Activated CD8-positive, alpha-beta memory T cell treated with anti-CD3 and anti-CD28 coated beads for 4 hours (primary cell): ENCODE measurements at places on chromosomes 1 and 21.

GRCh38 chr1:71930511-71930910 is 351.8 kb downstream of the NEGR1 start:
- no peak for DNase-seq

DNA sequence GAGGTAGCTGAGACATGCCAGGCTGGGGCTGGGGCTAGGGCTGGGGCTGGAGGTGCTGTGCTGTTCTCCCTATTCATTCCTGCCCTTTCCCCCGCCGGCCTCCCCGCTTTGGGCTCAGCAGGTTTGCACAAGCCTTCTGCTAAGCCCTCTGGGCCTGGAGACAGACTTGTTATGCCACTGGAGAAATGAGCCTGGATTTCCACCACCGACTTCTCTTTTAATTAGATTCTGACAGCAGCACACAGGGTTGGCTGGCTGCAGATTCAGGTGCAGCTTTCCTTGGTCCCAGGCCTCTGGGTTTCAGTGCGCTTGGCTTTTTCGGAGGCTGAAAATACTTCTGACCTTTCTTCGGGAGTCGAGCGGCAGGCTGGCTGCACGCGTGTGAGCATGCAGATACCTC is 71.5 kb upstream of the ACTL8 start:
- no peak for DNase-seq

DNA sequence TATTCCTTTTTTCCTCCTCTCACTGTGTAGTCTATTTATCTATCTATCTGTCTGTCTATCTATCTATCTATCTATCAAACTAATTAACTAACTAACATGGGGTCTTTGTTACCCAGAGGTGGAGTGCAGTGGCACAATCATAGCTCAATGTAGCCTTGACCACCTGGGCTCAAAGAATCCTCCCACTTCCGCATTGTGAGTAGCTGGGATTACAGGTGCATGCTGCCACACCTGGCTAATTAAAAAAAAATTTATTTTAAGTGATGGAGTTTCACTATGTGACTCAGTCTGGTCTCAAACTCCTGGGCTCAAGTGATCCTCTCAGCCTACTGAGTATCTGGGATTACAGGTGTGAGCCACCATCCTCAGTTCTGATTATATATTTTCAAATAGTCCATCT is 71.4 kb downstream of the CCDC18 start:
- no peak for DNase-seq

DNA sequence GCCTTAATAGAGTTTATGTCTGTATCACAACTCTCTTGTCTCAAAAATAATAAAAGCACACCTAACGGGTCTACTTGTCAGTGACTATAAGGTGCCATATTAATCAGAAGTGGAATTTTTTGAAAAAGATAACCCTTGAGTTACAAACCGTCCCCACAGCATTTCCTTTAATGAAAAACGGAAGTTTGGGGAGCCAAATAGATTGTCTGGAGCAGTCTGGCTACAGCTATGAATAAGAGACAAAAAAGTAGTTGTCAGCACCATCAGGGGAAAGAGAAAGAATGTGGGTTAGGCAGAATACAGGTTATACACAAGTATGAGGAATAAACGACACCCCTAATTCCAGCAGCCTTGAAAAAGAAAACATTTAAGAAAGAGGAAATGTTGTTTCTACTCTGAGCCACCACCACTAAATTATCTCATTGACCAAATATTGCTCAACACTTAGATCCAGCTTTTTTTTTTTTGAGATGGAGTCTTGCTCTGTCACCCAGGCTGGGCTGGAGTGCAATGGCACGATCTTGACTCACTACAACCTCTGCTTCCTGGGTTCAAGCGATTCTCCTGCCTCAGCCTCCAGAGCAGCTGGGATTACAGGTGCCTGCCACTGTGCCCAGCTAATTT is 29.4 kb upstream of the USP24 start:
- no peak for DNase-seq

- DNase-seq = no peak
These were observed 34.8 kb downstream of the LIN9 start for GRCh38 chr1:226274138-226274537.

DNA sequence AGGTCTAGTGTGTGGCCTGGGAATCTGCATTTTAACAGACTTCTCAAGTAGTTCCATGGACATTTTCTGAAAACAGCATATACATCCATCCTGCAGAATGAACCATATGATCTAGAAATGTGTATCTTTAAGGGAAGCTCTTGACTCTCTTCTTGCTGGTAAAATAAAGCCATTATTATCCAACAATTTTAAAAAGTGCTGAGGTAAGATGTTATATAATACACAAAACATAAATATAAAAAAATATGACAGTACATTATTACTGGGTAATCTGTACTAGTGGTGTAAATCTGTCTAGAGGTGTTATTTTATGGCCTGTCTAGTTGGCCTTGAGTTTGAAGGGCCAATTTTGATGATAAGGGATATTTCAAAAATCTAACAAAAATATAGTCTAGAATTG is 201.2 kb downstream of the HMCN1 start:
- no peak for DNase-seq

- DNase-seq = no peak
These were observed 86.8 kb downstream of the KCNJ6 start for GRCh38 chr21:37829447-37829846.

- DNase-seq = no peak
These were observed 88.1 kb downstream of the DMRTB1 start for GRCh38 chr1:53547231-53547790.

DNA sequence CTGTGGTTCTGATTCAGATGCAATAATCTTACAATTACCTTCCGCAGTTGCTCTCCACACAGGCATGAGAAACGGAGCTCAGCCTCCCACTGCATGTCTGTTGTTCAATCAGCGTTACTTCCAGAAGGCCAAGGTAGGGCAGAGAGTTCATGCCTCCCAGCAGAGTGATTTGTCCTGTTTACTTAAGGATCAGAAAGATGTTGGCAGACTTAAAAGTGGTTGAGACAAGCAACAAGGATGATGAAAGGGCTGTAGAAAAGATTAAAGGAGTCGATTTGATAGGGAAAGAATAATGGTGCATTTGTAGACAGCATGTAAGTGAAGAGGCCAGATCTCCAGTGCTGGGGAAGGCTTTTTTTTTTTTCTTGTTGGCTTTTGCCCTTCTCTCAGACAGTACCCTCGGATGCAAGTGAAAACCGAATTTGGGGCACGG is 26.6 kb downstream of the ARMH1 start:
- DNase-seq = no peak

GRCh38 chr21:35048706-35049617 is at the start of gene RUNX1:
RUNX1 (minus strand) TSS chr21:35049302.
- peak; percentile 60 for DNase-seq

GRCh38 chr1:34162852-34163766 is 1.9 kb downstream of the CSMD2 start:
- DNase-seq = no peak

GRCh38 chr21:35216996-35217395 is 167.9 kb upstream of the RUNX1 start:
- no peak for DNase-seq

GRCh38 chr1:158649052-158649451 is 37.5 kb downstream of the SPTA1 start:
- DNase-seq = no peak

GRCh38 chr1:226123212-226123560 is 60.7 kb downstream of the H3-3A start:
- no peak for DNase-seq

DNA sequence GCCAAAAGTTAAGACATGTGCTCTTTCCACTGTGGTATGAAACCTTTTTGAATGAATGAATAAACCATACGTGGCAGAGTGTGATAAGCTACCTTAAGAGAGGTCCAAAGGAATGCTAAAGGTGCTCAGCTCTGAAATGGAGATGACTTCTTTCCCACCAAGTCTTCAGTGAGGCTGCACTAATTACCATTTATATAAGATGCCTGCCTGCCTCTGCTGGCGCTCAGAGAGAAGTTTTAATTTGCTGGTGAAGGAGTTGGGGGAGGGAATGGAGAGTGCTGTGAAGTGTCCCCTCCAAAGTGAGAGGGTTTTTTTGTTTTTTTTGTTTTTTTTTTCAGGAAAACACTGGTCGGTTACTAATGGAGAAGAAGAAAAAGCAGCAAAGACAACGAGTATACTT is 559.0 kb downstream of the OMA1 start:
- no peak for DNase-seq

- DNase-seq = no peak
These were observed 87.6 kb downstream of the MTR start for GRCh38 chr1:236882678-236883077.

DNA sequence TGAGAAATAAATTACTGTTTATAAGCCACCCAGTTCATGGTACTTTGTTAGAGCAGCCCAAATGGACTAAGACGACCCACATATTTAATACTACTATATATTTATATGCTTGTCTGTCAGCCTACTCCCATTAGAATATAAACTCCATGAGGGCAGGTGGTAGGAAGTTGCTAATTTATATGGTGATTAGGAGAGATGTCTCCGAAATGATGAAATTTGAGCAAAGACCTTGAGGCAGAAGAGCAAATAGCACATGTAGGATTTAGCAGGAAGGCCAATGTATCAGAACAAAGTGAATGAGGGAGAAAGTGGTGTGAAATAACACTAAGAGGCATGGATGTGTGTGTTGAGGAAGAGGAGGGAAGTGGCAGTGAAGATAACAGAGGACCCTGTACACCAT is 10.6 kb upstream of the SLFNL1 start:
- no peak for DNase-seq

DNA sequence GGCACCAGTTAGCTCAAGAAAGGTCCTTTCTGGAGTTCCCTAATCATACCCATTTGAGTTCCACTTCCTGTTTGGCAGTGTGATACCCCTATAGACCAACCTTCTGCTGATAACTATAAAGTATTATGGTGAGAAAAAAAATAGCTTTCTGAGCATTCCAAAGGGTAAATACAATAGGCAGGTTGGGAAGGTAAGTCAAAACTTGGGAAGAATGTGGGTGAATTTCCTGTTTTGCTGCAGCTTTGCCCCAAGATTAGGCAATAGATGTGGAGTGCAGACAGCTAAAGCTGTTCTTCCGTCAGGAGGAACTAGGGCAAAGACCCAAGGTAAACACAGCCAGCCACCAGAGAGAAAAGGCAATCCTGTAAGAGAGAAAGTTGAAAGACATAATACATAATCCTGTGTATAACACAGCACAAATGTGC is 49.9 kb upstream of the GUCA2A start:
- no peak for DNase-seq

GRCh38 chr1:174022976-174023277 is 770 bp upstream of the RC3H1 start:
- DNase-seq = no peak

DNA sequence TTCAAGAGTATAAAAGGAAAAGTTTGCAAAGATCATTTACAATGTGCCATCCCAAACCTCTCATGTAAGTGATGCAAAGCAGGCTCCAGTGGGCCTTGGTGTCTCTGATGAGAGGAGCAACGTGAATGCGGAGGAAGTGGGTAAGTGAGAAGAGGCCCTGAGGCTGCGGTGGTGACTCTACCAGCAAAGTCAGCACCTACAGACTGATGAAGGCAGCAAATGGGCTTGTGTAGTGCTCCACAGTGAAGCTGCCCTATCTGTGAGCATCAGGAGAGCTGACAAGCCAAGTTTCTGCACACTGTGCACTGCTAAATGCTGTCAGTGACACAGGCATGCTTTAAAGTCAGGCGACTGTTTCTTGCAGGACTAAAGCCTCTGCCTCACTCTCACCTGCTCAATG is 15.6 kb upstream of the RAP1A start:
- DNase-seq = peak; percentile 66

GRCh38 chr1:98975810-98976209 is 28.9 kb downstream of the PLPPR5 start:
- DNase-seq = no peak

DNA sequence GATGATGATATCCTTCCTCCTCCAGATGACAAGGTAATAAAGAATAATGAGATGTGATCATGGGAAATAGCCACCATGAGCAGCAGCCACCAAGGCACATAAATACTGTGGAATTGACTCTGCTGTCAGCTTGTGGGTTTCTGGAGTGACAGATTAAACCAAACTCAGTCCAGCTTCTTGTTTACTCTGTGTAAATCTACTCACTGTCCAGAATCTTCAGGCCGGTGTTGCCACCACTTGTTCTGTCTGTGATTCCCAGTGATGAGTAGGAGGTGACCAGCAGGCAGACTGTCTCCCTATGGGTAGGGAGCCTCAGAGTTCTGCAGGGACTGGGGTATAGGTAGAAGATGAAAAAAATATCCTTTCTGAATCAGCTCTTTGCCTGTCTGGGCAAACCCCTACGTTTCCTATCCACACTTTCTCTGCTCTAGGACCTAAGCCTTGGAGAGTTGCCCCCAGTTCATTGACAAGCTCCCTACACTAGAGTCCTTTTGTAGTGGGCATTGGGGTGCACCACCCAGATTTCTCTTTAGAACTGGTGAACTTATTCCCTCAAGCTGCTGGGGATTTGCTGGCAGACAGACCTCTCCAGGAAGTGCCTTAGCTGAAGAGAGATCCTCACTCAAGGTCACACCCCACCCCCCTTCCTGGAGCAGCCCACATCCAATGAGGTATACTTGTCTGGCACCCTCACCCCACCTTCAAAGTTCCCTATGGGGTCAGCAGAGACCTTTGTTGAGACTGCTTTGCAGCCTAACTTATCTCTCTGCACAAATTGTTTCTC is 47.6 kb downstream of the ATP1A1 start:
- DNase-seq = no peak

DNA sequence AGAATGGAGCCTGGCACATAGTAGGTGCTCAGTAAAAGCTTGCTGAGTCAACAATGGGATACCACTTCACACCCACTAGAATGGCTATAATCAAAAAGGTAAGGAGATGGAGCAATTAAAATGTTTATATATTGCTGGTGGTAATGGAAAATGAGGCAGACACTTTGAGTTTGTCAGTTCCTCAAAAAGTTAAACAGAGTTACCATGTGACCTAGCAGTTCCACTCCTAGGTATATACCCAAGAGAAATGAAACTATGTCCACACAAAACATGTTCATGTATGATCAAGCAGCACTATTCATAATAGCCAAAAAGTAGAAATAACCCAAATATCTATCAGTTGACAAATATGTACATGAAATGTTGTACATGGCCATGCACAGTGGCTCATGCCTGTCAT is 74.8 kb upstream of the ECE1 start:
- no peak for DNase-seq

- DNase-seq = no peak
These were observed 4.0 kb downstream of the KRTAP10-12 start for GRCh38 chr21:44701023-44701400.
